ENCODE measurements at places on chromosomes 11 and 22. TPM values are rescaled to one million over a fixed set of nuclear protein-coding genes. Genes with fewer than 3 reads are reported as not detected.

DNA sequence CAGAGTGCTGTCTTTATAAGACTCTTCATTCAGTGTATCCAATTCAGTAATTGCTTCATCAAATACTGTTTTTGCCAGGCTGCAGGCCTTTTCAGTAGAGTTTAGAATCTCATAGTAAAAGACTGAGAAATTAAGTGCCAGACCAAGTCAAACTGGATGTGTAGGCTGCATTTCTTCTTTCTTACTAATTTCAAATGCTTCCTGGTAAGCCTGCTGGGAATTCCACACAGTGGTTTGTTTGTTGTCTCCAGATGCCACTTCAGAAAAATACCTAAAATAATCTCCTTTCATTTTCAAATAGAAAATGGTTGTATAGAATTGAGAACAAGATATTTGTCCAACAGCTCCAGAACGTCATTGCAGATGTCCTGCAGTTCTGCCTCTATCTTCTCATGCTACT is 34.7 kb downstream of the LDHAL6A start:
- DNase-seq, result no peak

DNA sequence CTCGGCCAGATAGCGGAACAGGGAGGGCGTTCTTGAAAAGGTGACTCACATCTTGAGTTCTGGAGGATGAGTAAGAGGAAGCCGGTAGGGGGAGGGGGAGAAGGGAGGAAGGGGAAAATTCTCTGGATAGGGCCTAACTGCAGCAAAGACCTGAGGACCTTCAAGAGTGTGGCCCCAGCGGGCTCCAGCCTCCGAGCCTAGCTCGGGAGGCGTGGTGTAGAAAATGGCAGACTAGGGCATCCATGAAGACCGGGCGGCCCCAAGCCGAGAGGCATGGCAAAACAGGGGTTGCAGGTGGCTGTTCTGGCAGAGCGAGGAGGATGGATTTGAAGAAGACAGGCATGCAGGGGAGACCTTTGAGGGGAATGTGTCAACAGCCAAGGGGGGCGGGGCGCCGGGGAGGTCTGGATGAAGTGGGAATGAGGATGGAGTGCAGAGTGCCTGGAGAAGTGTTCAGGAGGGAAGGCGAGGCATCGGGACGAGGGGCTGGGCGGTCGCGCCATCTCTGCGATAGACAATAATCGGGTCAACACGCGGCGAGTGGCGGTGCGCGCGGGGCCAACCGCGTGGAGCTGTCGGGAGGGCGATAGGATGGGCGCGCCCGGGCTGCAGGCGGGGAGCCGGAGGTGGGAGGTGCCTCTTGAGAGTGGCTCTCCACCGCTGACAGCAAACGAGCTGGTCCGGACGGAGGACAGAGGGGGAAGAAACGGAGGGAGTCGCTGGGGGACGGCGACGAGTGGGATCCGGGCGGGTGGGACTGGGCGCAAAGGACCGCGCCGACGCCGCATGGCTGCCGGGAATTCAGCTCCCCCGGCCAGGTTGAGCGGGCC is 40.0 kb upstream of the CREB3L1 start:
- DNase-seq, result peak; percentile 56

GRCh38 chr22:46377525-46378425 is 42.3 kb downstream of the TRMU start:
- peak; percentile 54 for DNase-seq

DNA sequence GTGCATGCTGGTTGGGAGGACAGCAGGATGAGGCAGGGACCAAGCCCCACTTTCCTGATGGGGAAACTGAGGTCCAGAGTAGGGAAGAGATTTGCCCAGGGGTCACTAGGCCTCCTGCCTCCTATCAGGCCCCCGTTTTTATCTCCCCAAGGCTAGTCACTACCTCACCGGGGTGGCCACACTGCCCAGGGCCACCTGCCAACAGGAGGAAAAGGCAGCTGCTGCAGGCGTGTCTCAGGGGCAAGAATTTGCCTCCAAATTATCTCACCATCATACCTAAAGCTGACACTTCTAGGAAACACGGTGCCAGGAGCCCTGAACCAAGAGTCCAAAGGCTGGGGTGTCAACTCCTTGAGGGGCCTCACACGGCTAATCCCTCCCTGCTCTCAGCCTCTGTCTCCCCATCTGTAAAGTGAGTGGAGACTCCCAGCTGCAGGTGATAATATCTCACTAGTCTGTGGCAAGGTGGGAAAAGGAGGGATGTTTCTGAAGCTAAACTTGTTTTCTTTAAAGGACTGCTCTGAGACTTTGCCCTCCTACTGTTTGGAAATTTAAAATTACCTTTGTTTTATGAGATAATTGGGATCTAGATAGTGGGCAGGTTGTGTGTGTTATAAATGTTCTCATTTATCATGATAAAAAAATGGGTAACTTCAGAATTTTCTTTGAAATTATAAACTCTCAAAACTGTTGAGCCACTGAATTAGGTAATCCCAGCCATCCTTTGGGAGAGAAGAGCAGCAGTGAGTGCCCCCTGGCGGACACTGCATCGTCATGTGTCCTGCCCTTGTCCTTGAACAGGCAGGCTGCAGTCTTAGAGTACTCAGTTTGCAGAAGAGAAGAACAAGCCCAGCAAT is 60.0 kb downstream of the MYO7A start:
- DNase-seq, result peak; percentile 73

The APOL5 gene
- not detected for polyA plus RNA-seq

The PHF21B gene
- 8.2 TPM for polyA plus RNA-seq

The DEFB131B gene
- not detected for polyA plus RNA-seq

DNA sequence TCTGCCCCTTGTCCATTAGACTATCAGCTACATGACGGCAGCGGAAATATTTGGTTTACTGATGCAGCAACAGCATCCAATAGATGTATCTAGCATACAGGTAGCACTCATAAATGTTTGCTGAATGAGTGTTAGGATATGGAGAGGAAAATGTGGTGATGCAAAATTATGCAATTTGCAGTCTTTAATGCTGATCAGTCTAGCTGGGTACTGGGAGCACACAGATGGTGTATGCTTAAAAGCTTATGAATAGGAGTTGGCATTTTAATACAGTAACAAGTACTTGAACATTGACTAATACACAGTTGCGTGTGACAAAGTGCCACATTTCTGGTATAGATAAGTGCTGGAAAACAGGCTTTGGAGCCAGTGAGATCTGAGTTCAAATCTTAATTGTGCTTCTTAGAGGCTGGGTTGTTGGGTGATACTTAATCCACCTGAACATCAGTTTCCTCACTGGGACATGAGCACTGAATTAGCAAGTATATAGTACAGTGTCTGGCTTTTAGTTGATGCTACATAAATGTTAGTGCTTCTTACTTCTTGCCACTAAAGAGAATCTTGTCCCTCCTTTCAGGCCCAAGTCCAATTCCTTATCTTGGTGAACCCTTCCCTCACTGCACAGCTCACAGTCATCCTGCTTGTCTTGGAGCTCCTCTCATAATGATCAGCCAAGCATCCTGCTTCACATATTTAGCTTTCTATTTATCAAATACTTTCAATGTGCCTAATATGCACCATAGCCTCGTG is 99.6 kb downstream of the TIMP3 start:
- peak; percentile 72 for DNase-seq

The MTNR1B gene
- 0.37 TPM for polyA plus RNA-seq

The ZNF280B gene
- 1.8 TPM for polyA plus RNA-seq

The RNF215 gene
- polyA plus RNA-seq, result 8.0 TPM

The LIPT2 gene
- polyA plus RNA-seq, result 2.1 TPM

The DMC1 gene
- polyA plus RNA-seq, result 9.6 TPM

DNA sequence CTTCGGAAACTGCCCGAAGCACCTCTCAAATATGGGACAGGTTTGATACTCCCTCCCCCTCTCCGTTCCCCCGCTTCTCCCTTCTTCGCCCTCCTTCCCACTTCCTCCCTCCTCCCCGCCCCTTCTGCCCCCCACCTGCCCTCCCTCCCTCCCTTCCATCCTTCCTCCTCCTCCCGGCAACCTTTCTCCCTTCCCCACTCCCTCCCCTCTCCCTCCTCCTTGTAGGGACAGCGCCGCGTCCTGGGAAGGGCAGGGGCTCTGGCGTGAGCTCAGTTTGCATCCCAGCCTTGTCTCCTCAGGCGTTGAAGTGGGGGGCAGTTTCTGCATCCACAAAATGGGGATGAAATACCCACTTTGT is 6.1 kb upstream of the NFAM1 start:
- DNase-seq, result no peak

GRCh38 chr11:61275191-61275590 is 19.9 kb downstream of the VWCE start:
- no peak for DNase-seq

- no peak for DNase-seq
Observed at GRCh38 chr11:9274499-9275258, 9.5 kb upstream of the DENND5A start.

DNA sequence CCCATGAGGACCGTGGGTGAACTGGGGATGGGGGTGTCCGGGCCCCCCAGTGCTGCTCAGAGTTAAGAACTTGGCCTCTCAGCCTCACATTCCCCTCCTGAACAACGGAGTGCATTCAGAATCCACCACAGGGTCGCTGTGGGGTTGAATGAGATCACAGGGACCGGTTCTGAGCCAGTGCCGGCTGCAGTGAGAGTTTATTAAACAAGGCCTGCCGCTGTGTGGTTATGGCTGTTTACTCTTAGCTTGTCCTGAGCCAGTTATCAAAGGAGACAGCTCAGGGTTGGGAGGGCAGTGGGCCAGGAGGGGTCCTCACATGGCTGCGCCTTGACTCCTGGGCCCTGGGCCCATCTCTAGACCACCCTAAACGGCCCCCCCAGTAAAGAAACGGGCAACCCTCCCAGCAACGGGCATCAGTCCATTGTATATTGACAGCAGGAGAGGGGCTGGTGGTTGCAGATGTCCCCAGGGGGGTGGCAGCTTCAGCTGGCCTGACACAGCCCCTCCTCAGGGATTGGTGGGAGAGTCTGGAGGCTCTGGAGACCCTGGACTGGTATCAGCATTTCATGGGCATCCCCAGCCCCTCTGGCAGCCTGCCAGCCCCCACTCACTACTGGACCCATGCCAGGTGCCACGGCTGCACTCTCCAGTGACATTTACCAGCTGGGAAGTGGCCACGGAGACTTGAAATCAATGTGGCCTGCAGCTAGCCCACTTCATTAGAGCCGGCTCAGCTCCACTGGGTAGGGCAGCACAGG is 15.1 kb upstream of the CABP7 start:
- peak; percentile 86 for DNase-seq

The CD3G gene
- polyA plus RNA-seq, result not detected

- no peak for DNase-seq
Observed at GRCh38 chr11:119852741-119853140, 123.7 kb upstream of the NECTIN1 start.

The RCOR2 gene
- 23.5 TPM for polyA plus RNA-seq

The JHY gene
- 11.8 TPM for polyA plus RNA-seq

- DNase-seq, result no peak
Observed at GRCh38 chr11:57940044-57940756, 83.5 kb upstream of the OR9Q1 start.

The ANKRD13D gene
- 35.3 TPM for polyA plus RNA-seq

GRCh38 chr22:32200752-32201151 is 4.1 kb downstream of the RFPL2 start:
- DNase-seq, result no peak

DNA sequence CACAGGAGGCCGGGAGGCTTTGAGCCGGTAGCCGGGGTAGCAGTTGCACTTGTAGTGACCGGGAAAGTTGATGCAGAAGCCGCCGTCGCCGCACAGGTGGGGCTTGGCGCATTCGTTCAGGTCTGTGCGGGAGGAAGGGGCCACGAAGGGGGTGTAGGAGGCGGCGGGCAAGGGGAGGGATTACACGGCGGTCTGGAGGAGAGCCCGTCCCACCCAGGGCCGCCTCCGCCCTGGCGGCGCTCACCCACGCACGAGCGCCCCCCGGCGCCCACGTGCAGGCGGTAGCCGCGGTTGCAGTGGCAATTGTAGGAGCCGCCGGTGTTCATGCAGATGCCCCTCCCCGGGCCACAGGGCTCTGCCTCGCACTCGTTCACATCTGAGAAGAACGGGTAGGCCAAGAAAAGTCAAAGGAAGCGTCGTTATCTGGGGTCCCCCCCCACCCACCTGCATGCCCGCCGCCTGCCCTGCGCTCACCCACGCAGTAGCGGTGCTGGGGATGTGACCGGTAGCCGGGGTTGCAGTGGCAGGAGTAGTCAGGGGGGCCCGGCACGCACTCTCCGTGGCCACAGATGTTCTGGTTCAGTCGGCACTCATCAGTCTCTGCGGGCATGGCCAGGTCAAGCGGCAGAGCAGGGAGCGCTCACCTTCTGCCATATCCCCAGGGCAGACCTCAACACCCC is 10.6 kb downstream of the LTBP3 start:
- no peak for DNase-seq

- DNase-seq, result no peak
Observed at GRCh38 chr22:44484618-44485017, 13.4 kb downstream of the RTL6 start.

The MB gene
- polyA plus RNA-seq, result 2.7 TPM

- no peak for DNase-seq
Observed at GRCh38 chr22:39360674-39361413, 11.1 kb downstream of the SYNGR1 start.

The KCNQ1 gene
- 13.4 TPM for polyA plus RNA-seq

GRCh38 chr11:73577496-73577917 is 20.4 kb downstream of the FAM168A start:
- peak; percentile 21 for DNase-seq

GRCh38 chr11:107508201-107508857 is 50.7 kb upstream of the CWF19L2 start:
- DNase-seq, result no peak

The APLP2 gene
- 239 TPM for polyA plus RNA-seq

The XKR3 gene
- polyA plus RNA-seq, result not detected

DNA sequence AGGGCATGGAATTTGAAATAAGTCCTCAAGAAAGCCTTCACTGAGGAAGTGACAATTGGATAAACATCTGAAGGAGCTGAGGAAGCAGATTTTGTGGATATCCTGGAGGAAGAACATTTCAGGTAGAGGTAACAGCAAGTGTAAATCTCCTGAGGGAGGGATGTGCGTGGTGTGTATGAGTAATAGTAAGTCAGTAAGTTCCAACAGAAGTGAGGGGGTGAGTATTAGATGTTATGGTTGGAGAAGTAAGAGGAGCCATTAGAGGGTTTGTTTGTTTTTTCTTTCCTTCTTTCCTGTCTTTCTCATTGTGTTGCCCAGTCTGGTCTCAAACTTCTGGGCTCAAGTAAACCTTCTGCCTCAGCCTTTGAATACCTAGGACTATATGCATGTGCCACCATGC is 29.0 kb downstream of the ANKRD42 start:
- no peak for DNase-seq

- DNase-seq, result no peak
Observed at GRCh38 chr11:105202422-105202821, 62.9 kb upstream of the CARD18 start.

The WT1 gene
- not detected for polyA plus RNA-seq

DNA sequence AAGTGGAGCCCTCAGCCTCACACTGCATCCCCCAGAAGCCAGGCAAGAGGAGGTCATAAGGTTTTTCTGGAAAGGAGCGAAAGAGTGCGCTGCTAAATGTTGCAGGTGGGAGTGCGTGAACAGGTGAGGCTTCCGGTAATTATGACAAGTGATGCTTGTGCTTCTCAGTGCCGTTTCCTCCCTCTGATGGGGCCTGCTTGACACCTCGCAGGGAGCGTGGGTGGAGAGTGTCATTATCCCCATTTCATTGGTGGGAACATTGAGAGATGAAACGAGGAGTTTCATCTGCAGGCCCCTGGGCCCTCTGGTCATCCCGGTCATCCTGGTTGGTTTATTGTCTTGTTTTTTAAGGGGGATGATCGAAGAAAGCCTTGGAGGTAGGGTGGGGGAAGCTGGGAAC is 57.5 kb downstream of the BCR start:
- no peak for DNase-seq

The KRTAP5-2 gene
- not detected for polyA plus RNA-seq
